Epithelial cell of prostate (primary cell): ENCODE measurements at places on chromosomes 16 and 17.

- DNase-seq, result no peak
Observed at GRCh38 chr16:66365651-66366050, 840 bp upstream of the CDH5 start.

- DNase-seq, result peak; percentile 12
Observed at GRCh38 chr17:27892866-27893769, at the start of gene LYRM9. Gene LYRM9, minus strand, starts transcription at chr17:27893365. Its CDS starts 10,671 bp downstream, at chr17:27882694.

DNA sequence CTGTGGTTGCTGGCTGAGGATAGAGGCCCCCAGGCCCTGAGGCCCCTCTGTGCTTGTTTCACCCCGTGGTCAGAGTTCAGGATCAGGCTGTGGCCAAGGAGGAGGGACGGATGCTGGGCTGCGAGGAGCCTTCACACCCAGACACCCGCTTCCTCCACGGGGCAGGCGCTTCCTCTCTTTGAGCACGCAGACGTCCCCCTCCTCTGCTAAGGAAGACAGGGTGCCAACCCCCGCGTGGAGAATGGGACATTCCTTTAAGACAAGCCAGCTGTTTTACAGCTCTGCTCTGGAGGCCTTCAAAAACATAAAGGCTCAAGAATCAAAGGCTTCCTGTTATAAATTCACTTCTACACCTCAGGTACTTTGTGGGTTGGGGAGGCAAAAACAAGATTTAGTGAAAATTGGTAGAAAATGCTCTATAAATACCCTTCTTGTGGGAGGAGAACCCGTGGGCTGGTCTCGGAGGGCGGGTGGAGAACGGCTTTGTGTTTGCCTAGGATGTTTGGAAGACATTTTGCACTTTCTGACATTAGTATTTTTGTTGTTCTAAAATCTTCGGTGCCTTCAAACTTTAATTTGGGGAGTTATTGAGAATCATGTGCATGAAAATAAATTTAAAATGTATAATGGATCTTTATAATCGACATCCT, 60.8 kb upstream of the FOXF1 start:
- DNase-seq, result no peak

DNA sequence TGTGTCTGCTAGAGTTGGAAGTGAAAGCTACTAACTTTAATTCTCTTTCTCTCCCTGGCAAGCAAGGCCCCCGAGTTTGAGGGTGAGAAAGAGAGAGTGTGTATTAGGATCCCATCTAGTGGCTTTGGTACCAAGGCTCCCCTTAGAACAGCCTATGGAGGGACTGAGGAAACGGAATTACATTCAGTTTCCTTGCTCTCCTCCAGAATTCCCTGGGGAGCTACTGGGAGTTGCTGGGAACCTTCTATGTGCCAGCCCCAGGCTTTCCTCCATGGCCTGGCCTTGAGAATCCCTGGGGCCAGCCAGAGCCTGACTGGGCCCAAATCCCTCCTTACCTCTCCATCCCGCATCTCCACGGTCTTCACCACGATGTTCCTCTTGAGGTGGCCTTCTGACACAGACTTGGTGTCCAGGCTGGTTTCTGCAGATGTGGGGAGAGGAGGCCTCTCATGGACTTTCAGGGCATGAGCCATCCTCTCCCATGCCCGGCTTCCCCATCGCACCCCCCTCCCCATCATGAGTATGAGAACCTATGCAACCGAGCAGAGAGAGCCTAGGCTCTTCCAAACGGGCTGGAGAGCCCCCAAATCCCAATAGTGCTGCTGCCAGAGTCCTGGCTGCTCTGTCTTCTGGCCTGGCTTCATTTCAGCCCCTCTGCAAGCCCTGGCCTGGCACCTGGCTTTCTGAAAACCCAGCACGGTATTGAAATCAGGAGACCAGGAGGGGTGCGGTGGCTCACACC, 7.4 kb downstream of the GFAP start:
- DNase-seq, result no peak
